ENCODE measurements at places on chromosomes 7 and 10.

DNA sequence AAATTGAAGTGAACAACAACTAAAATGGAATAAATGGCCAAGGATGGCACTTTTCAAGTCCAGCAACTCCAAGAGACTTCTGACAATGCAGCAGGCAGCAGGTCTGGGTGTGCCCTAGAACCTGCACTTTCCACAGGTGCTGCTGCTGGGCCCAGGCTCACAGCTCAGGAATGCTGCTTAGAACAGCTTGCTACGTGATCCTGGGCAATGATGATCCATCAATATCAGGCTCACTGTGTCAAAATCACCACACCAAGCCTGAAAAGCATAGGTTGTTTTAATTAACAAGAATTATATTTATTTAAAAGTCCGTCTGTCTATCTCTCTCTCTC is 148.4 kb downstream of the TNS3 start:
- no peak for DNase-seq

DNA sequence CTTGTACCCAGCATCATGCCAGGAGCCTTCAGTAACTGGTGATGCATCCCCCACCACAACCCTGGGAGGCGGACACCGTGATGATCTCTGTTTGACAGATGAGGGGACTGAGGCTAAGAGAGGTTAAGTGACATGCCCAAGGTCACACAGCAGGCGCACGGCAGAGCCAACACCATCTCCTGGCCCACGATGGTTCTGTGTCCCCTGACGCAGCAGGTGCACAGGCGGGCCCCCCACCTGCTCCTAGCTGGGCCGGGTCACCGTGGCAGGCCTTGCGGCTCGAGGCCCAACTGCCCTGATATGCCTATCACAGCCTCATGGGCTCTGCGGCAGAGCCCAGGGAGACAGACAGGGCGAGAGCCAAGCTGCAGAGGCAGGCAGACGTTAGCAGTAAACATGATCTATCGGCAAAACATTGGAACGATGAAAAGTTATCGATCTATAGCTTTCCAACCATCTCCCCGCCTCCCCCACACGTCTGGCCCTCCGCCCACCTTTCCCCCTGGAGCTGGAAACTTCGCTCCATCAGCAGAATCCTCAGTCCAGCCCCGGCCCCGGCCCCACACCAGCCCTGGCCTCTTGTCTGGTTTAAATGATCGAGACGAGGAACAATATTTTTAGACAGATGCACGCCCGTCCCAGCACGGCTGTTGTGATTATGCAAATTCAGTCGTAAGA is 65.9 kb downstream of the ELFN1 start:
- no peak for DNase-seq

DNA sequence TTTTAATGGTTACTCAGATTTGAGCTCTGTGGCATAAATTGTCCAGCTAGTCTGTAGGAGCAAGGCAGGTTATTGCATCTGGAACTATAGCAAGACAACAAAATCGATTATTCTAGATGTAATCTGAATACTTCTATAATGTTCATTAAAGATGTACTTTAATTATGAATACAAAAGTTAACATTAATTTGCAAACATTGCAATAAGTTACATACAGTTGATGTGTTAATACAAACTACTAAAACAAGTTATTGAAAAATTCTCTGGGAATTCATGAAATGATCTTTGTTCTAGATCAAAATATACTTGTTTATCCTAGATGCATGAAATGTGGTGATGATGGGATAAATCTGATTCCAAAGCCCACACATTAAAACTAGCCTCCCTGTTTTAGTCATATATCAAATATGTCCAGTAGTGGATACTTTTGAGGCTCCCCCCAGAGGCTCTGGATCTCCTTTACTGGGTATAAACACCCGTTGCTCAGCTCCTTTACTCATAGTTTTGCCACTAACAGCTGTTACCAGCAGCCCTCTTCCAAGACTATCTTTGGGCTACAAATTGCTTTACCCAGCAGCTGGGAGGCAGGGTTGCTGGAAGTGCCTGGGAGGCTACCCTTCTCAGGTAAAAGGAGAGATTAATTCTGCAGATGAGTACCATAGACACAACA is 78.1 kb downstream of the ARL4A start:
- no peak for DNase-seq

GRCh38 chr7:47239931-47240421 is 341.9 kb downstream of the TNS3 start:
- no peak for DNase-seq

DNA sequence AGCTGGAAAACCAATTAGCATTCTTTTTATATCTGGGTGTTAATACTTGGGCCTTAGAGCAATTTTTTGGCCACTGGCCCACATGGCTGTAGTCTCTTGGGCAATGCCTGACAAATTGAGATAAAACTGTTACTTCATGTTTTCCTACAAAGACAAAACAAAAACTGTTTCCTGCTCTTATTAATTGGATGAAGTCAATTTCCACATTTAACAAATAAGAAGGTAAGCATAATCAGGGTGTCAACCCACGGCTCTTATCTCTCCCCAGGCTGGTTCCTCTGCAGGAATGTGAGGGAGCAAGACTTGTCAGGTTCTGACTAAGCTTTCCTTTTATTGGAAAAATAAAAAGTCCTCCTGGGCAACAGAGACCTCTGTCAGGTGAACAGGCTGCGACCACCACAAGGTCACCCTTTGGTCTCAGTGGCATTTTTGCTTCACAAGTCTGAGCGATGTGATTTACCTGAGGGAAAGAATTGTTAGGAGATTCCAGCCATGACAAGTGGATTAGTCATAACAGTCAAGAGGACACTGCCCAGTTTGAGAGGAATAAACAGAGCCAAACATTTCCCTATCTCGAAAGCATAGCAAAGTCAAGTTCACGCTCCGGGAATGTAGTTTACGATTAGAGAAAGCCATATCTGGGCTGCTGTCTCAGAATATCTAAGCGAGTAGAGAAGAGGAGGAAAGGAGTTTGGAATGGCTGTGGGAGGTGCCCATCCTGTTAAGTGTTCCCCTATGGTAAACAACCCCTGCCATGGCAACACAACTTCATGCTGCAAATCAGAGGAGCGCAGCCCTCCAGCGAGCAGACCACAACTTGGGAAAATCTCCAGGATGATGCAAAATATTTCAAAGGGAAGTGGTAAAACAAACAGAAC is 144.4 kb downstream of the TES start:
- DNase-seq = no peak

GRCh38 chr7:1761774-1762173 is 91.7 kb downstream of the ELFN1 start:
- no peak for DNase-seq

DNA sequence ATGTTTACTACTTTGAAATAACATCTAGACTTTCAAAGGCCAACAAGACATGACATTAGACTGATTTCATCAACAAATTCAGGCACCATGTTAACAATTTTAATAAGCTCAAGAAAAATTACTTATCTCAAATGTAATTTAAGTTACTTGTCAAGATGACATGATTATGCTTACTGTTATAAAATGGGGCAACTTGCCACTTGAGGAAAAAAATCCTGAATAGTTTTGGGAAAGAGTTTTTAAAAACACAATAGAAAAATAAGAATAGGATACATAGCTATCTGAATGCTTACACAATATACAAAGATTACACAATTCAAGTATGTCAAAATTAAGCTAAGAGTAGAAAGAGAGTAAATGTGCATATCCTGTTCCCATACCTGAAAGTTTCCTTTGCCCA is 85.4 kb downstream of the RNF32 start:
- no peak for DNase-seq

DNA sequence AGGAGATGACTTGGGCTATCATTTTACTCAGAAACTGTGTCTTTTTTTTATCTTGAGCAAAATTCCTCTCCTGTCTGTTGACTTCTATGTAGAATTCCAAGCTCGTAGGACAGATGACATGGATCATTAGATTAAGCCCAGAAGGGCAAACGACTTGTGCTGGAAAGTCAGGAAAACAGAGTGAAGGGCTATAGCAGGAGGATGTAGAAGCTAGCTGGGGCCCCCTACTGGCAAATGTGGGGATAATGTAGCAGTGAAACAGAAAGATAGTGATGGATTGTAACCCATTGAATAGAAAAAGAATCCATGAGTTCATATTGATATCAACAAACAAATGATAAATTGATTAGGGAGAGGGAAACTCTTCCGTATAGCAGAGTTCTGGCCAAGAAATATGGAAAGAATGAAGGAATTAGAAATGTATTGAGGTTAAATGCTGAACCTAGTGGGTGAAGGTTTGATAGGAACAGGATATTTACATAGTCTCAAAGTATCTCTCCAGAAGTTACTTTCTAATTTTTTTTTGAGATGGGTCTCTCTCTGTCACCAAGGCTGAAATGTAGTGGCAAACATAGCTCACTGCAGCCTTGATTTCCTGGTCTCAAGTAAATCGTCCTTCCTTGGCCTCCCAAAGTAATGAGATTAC is 103.6 kb downstream of the LYZL1 start:
- DNase-seq = no peak

DNA sequence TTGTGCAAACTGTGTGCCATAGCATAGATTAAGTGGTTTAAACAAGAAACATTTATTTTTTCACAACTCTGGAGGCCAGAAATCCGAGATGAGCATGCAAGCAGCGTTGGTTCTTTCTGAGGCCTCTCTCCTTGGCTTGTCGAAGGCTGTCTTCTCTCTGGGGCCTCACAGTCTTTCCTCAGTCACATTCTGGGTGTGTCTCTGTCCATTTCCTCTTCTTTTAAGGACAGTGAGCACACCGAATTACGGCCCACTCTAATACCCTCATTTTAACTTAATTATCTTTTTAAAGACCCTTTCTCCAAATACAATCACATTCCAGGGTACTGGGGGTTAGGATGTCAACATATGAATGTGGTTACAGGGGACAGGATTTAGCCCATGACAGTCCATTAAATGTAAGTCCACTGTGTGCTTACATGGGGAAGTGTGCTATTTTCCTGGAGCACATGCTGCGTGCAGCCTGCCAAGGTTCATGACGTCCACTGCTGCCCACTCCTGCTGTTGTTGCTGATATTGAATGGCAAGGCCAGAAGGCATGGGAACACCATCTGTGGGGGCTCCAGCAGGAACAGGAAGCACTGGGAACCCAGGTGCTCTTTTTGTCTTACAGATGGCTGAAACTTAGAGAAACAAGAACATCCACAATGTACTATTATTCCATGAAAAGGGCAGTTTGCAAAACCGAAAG is 365.5 kb downstream of the GALNT17 start:
- no peak for DNase-seq

- DNase-seq = no peak
These were observed 133.7 kb upstream of the RSU1 start for GRCh38 chr10:16950656-16951601.

DNA sequence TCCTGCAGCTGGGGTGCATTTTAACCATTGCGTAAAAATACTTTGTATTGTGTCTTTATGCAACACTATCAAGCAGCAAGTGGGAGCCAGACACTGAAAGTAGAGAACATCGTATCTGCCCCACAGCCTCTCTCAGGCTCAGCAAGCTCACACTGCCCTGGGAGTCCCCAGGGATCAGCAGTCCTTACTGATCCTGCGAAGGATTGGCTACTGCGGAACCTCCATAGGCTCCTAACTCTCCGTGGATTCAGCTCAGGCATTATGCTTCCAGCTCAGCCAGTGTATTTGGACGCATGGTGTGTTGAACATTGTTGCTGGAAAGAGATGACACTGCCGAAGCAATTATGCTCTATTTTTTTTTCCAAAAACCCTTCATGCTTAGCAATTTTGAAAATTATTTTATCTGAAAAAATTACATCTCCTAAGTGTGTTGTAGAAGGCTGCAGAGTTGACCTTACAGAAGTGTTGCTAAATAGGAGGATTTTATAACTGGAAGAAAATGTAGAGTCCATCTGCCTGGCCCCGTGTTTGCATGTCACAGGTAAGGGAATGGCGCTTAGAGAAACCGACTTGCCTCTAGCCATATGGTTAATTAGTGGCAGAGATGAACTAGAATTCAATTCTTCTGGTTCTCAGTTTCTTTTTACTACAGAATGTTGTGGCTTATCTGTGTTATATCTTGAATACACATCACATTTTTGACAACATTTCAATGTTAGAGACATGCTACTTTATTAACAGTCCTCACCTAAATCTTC is 276.4 kb upstream of the COBL start:
- DNase-seq = no peak

GRCh38 chr10:99013885-99014284 is 221.8 kb downstream of the HPSE2 start:
- no peak for DNase-seq

GRCh38 chr7:157475095-157475494 is 138.3 kb downstream of the DNAJB6 start:
- DNase-seq = no peak

DNA sequence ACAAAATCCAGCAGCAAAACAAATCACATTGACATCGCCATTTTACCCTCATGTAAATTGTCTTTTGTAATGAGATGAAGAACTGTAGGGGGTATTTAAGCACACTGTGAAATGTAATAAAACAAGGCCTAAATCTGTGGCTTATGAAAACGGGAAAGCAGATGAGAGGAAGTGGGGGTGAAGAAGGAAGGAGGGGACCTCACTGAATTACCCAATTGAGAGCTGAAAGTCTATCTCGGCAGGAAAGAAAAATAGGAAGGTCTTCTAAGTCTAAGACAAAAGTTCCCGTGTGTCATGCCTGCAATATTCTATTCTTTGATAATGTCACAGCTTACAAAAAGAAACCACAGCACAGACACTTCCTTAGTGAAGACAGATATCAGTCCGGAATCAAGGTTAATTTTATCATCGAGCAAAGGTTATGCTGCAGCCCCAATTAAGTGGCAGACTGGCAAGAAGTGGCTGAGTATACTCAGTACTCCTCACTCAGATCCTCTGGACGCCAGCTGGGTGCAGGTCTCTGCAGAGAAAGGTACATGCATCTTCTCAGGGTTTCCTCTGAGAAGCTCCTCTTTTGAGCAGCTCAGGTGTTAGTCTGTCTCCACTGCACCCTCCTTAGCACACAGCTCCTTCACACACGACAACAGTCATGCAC is 239.7 kb downstream of the FANK1 start:
- DNase-seq = no peak

DNA sequence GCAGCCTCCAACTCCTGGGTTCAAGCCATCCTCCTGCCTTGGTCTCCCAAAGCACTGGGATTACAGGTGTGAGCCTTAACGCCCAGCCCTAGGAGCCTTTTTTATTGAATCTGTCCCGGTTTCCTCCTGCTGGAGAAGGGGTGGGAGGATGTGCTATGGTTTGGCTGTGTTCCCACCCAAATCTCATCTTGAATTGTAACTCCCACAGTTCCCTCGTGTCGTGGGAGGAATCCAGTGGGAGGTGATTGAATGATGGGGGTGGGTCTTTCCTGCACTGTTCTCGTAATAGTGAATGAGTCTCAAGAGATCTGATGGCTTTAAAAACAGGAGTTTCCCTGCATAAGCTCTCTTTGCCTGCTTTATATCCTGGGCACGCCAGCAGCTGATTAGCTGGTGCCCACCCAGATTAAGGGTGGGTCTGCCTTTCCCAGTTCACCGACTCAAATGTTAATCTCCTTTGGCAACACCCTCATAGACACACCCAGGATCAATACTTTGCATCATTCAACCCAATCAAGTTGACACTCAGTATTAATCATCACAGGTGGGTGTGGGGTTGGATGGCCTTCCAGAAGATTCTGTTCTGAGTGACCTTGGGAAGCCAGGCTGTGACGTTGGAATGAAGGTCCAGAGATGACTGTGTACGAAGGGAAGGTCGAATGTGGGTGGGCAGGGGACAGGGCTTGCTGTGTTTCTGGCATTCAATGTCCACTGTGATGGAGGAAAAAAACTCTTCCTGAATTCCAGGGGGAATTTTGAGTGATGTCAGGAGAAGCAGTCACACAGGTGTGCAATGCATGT is 33.8 kb upstream of the CUX1 start:
- no peak for DNase-seq

Measured in activated CD4-positive, alpha-beta T cell treated with anti-CD3 and anti-CD28 coated beads for 24 hours (primary cell).